ENCODE measurements at places on chromosomes 11 and 22. TPM values are rescaled to one million over a fixed set of nuclear protein-coding genes. Genes with fewer than 3 reads are reported as not detected.

The OR5T3 gene
- total RNA-seq, result not detected

The IRAG1 gene
- total RNA-seq, result 5.4 TPM

- no peak for DNase-seq
Measured at GRCh38 chr22:38689651-38690050, 7.9 kb downstream of the TOMM22 start.

DNA sequence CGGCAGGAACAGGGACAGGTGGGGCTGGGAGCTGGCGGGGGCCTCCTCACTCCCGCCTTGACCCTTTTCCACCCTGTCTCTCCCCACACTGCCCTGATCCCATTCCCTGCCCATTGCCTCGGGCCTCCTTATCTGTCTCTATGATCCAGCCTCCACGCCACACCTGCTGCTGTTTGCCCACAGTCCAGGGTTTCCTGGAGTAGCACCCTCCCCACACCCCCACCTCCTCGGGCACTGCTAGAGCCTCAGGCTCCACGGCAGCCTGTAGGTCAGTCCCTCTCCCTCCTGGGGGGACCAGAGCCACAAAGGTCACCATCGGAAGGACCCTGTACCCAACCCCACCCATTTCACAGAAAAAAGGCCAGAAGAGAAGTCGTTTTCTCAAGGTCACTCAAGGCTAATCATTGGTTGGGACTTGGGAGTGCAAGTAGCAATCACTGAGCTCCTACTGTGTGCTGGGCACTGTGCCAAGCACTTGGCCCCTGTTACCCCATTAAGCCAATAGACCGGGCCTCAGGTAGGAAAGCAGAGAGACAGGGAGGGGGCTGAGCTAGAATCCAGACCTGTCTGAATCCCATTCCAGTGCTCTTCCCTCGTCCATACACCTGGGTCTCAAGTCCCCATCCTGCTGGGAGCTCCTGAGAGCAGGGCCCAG lies 71.8 kb downstream of the PDE2A start:
- DNase-seq, result no peak

DNA sequence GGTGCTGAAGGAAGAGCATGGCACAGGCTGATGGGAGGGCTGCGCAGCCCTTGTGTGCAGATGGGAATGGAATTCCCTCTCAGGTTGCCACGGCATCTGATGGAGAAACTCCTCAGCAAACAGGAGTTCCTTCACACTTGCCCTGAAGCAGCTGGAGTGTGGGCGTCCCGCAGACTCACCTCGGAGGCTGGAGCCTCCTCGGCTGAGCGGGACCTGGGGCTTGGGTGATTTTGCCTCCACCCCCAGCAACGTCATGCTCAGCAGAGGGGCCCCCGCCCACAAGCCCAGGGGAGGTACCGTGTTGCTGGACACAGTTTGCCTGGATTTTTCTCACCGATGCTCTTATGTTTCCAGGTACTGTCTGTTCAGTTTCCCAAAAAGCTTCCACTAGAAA lies 63.4 kb downstream of the MYO7A start:
- DNase-seq, result no peak

DNA sequence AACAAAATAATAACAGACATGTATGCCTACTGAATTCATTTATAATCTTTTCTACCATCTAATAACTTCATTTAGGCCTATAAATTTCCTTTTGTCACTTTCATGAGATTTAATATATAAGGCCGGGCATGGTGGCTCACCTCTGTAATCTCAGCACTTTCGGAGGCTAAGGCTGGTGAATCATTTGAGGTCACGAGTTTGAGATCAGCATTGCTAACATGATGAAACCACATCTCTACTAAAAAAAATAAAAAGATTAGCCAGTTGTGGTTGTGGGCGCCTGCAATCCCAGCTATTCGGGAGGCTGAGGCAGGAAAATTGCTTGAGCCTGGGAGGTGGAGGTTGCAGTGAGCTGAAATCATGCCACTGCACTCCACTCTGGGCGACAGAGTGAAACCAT lies 14.2 kb upstream of the NTM start:
- DNase-seq, result no peak

All from lower leg skin (tissue), 4 donors.